Heart left ventricle (tissue), 16 donors: ENCODE measurements at places on chromosomes 13 and 19. TPM values are rescaled to one million over a fixed set of nuclear protein-coding genes. Genes with fewer than 3 reads are reported as not detected.

Gene UBE2L5
- polyA plus RNA-seq = not detected

GRCh38 chr13:38685974-38686576, 802 bp upstream of the FREM2 start:
- DNase-seq = no peak

DNA sequence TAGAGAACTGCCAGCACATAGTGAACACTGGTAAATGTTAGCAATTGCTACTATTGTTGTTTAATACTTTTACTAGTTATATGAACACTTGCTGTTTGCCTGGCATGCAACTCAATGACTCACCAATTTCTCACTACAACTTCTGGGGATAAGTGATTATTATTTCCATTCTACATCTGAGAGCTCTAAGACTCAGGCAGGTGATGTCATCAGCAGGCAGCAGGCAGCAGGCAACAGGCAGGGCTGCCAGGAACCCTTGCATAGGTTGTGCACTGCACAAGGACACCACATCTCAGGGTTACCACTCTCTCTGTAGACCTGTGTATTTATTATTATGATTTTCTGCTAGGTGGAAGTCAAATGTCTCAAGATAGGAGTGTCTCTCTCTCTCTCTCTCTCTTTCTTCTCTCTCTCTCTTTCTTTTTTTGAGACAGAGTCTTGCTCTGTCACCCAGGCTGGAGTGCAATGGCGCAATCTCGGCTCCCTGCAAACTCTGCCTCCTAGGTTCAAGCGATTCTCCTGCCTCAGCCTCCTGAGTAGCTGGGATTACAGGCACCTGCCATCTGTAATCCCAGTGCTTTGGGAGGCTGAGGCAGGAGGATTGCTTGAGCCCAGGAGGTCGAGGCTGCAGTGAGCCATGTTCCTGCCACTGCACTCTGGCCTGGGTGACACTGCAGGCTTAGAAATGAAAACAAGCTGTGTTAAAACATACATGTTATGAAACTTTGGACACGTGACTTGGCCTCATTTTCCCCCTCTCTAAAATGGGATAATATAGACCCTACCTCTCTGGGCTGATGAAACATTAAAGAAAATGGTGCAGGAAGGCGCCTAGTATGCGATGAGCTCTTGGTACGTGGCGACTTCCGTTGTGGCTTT, 22.7 kb downstream of the HPN start:
- no peak for DNase-seq

Gene TNPO2
- polyA plus RNA-seq = 29.2 TPM

Gene GPR12
- polyA plus RNA-seq = 0.08 TPM

GRCh38 chr19:825897-826644, 1.6 kb upstream of the AZU1 start:
- no peak for DNase-seq

- DNase-seq = no peak
These were observed 58.7 kb downstream of the TUBGCP3 start for GRCh38 chr13:112529216-112529615.

GRCh38 chr13:48828962-48829411, 146.7 kb upstream of the FNDC3A start:
- no peak for DNase-seq

DNA sequence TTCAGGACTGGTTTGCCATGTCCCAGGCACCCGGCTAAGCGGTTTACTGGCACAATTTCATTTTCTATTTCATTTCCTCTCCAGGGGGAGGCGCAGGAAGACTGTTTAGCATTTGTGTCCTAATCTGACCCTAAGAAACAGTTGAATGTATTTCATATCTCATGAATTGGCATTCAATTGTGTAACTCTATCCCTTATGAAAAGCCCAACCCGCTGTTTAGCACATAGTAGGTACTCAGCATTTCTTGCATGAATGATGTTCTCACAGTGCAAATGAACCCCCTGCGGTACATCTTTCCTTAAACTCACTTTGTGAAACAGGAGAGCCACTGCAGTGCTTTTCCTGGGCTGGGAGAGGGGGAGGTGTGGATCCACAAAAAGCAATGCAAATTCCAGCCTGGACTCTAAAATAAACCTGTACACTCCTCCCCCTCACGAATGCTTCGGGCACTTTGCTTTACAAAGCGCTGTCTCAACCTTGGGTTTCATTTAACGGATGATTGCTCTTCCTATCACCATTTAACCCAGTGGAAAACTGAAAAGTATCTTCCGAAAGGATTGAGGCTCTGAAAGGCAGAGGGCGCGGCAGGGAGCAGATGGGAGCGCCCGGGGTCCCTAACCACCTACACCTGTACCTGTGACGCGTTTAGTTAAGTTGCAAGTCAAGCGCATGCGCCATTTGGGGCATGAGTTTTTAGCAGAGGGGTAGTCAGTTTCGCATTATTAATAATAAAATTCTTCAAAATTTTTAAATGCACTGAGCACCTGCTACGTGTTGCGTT, 1.2 kb upstream of the EEF2 start:
- DNase-seq = no peak

GRCh38 chr19:15779756-15780476, 7.5 kb upstream of the OR10H5 start:
- peak; percentile 79 for DNase-seq
